ENCODE measurements at places on chromosomes 2 and 18.
A peak's percentile ranks its signal among the peaks of the same experiment; 100 is the strongest.

- H3K27ac ChIP-seq: no peak overlapping the region
- H3K4me1 ChIP-seq: no peaks in the 10 kb centered on the region
- no peak overlapping the region for H3K4me3 ChIP-seq
- peaks cover 16% of the 10 kb centered on the region for H3K27me3 ChIP-seq
Measured at GRCh38 chr2:177141866-177142265, 70.7 kb upstream of the HNRNPA3 start.

- H3K27ac ChIP-seq: no peak overlapping the region
- no peak overlapping the region for H3K4me3 ChIP-seq
- no peaks in the 10 kb centered on the region for H3K27me3 ChIP-seq
- peaks cover 3% of the 10 kb centered on the region for H3K4me1 ChIP-seq
- no peak for DNase-seq
Measured at GRCh38 chr2:38731090-38731489, 20.1 kb downstream of the SRSF7 start.

DNA sequence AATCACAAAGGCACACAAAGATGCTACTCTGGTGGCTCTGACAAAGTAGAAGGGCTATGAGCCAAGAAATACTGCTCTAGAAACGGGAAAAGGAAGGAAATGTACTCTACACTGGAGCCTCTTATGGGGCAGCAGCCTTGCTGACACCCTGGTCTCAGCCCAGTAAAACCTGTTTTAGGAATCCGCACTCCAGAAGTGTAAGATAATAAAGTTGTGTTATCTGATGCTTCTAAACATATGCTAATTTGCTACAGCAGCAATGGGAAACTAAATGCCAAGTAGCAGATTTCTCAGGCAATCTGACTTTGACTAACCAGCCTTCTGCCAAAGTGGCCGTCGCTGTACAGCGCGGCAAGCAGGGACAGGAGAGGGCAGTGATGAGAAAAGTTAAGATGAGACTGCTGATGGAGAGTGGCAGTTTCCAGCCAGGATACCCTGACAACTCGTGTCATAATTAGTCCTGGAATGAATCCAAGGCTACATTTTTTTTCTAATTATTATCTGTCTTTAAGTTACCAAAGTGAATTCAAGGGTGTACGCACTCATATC, 99.0 kb downstream of the NETO1 start:
- no peak overlapping the region for H3K4me3 ChIP-seq
- DNase-seq: no peak
- no peaks in the 10 kb centered on the region for H3K36me3 ChIP-seq

GRCh38 chr18:5420906-5421305, 122.9 kb downstream of the EPB41L3 start:
- H3K36me3 ChIP-seq: no peaks in the 10 kb centered on the region
- H3K27me3 ChIP-seq: peaks cover 13% of the 10 kb centered on the region
- no peak overlapping the region for H3K4me3 ChIP-seq
- no peaks in the 10 kb centered on the region for H3K4me1 ChIP-seq

DNA sequence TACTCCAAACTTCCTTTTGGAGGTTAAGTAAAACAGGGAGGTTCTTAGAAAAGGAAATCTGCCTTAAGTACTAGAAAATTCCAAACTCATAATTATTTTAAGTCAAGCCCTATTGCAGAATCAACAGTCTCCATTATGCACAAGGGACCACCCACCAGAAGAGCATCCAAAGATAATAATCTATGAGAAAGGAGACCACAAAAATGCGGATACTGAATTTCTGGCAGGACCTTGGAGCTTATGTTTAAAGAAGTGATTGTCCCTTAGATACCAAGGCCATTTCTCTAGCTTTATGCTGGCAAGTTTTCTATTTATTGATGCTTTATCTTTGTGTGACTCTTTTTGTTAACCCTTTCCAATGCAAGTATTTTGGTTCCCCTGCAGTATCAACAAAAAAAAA, 404.0 kb upstream of the MMADHC start:
- DNase-seq: no peak
- no peak overlapping the region for H3K27ac ChIP-seq
- H3K4me1 ChIP-seq: no peaks in the 10 kb centered on the region
- no peaks in the 10 kb centered on the region for H3K36me3 ChIP-seq

DNA sequence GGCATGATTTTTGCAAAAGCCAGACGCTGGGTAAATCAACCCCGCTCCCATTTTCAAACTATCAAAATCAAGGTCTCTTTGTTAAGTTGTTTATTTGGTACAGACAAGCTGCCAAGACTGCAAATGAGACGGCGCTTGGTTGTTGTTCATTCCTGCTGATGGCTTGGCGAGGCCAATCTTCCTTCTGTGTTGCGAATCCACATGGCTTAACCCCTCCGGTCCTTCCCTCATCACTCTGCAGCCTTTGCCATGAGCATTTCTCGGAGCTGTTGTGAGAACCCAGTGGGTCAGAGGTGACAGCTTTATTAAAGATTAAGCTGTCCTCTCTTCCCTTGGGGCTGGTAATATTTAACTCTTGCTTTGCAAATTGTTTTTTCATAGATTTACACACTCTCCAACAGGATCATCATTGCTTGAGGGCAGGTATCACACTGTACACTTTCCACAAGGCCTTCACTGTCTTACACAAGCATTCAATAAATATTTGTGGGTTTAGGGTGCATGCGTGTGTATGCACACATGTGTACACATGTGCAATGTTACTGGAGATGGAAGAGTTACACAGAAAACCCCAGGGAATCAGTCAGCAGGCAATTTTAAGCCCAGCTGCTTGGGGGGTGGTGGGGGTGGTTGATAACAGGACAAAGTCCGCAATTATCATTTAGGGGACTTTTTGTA, 27.8 kb upstream of the KCNF1 start:
- no peak overlapping the region for H3K4me3 ChIP-seq
- H3K36me3 ChIP-seq: no peaks in the 10 kb centered on the region
- no peaks in the 10 kb centered on the region for H3K4me1 ChIP-seq
- peaks cover 18% of the 10 kb centered on the region for H3K27me3 ChIP-seq
- no peak for DNase-seq
- no peak overlapping the region for H3K27ac ChIP-seq

GRCh38 chr2:238290715-238291549, 2.5 kb upstream of the PER2 start:
- no peak overlapping the region for H3K27ac ChIP-seq
- H3K4me1 ChIP-seq: peaks cover 30% of the 10 kb centered on the region
- no peak overlapping the region for H3K4me3 ChIP-seq
- H3K27me3 ChIP-seq: no peaks in the 10 kb centered on the region
- no peaks in the 10 kb centered on the region for H3K36me3 ChIP-seq

GRCh38 chr2:36318547-36318946, 37.0 kb upstream of the CRIM1 start:
- H3K27me3 ChIP-seq: peaks cover 11% of the 10 kb centered on the region
- no peak for DNase-seq
- no peak overlapping the region for H3K4me3 ChIP-seq
- no peaks in the 10 kb centered on the region for H3K36me3 ChIP-seq
- no peaks in the 10 kb centered on the region for H3K4me1 ChIP-seq

DNA sequence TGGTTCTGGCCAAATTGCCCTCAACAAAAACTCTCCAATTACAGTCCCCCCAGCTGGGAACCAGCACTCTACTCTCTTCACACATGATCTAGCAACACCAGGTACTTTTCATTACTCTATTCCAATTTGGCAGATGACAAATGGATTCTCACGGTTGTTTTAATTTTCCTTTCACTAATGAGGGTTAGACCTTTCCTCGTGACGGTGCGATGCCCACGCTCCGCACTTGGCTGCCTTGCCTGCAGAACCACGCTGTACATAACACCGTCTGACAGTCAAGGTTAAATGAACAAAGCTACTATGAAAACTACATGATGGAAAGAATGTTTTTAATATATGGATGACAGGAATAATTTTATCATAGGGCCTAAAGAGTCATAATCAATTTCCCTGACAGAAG, 141.5 kb downstream of the FBXO15 start:
- H3K27ac ChIP-seq: no peak overlapping the region
- no peak for DNase-seq
- no peaks in the 10 kb centered on the region for H3K27me3 ChIP-seq
- peaks cover 15% of the 10 kb centered on the region for H3K4me1 ChIP-seq
- H3K4me3 ChIP-seq: peak overlapping the region; percentile 0

GRCh38 chr2:234631646-234632514, 135.0 kb upstream of the ARL4C start:
- H3K27me3 ChIP-seq: peaks cover 6% of the 10 kb centered on the region
- no peaks in the 10 kb centered on the region for H3K36me3 ChIP-seq
- no peak for DNase-seq
- no peaks in the 10 kb centered on the region for H3K4me1 ChIP-seq
- no peak overlapping the region for H3K4me3 ChIP-seq

DNA sequence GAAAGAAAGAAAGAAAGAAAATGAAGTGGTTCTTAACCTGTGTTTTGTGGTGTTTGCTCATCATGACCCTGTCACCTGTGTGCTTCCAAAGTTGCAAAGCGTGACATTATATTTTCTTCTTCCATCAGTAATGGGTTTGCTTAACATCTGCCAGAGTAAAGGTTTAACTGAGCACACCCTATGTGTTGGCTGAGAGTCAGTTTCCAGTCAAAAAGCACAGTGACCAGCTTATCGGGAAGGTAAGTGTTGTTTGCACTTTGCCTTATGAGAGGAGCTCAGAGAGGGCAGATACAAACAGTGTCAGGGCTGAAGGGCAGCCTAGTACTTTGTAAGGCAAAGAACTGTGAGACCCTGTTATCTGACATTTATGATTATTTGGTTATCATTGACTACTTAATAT, 406.2 kb upstream of the CWC22 start:
- H3K4me1 ChIP-seq: no peaks in the 10 kb centered on the region
- no peaks in the 10 kb centered on the region for H3K27me3 ChIP-seq
- DNase-seq: no peak

DNA sequence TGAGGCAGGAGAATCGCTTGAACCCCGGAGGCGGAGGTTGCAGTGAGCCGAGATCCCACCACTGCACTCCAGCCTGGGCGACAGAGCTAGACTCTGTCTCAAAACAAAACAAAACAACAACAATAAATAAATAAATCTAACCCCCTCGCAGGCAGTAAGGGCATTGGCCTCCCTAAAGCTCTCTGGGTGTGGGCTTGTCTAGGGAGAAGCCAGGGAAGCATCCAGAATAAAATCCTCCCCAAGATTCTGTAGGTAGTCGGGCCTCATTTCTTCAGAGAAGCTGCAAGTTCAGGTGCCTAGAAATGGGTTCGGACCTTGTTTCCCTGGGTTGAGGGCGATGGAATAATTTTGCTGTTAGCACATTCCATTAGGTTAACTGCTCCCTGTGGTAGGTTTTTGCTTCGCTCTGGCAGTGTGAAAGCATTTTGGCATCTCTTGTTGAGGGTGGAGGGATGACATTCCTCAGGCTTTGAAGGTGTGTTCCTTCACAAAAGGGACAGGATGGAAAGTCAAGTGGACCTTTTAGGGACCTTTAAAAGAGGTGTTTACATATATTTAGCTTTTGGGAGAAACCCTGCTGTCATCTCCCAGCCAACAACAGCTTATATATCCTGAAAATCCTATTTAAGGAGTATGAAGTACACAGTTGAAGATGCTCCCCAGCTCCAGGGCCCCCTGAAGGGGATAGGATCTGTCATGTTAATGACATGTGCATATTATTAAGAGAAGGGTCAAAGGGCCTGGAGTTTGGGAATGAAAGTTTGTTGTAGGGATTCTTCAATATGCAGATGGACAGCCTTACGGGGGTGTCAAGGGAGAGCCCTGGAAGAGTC, 17.7 kb downstream of the MYCN start:
- no peak for DNase-seq
- H3K27ac ChIP-seq: no peak overlapping the region
- H3K27me3 ChIP-seq: peaks cover 15% of the 10 kb centered on the region
- no peak overlapping the region for H3K4me3 ChIP-seq

DNA sequence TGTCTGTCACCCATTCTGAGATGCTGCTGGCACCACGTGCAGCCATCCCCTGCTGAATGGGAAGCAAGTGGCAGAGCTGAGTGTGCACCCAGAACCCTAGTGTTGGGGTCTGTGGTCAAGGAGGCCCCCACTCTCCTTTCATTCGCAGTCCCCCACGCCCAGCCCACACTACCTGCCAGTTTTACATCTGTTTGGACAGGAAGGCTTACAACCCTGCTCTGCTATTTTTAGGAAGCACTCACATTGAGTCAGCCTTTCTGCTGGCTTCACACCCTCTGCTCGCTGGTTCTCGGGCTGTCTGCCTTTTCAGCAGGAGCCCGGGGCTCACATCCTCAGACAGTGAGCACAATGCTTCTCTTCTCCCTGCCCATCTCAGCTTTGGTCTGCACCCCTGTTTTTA, 10.7 kb upstream of the ADCY3 start:
- no peaks in the 10 kb centered on the region for H3K27me3 ChIP-seq
- no peak overlapping the region for H3K27ac ChIP-seq
- DNase-seq: no peak
- H3K4me1 ChIP-seq: peaks cover 10% of the 10 kb centered on the region

- H3K36me3 ChIP-seq: no peaks in the 10 kb centered on the region
- no peak for DNase-seq
- H3K4me3 ChIP-seq: peak overlapping the region; percentile 32
- no peaks in the 10 kb centered on the region for H3K27me3 ChIP-seq
- peak overlapping the region; percentile 81 for H3K27ac ChIP-seq
Measured at GRCh38 chr2:30277582-30277981, 46.2 kb downstream of the LBH start.

GRCh38 chr2:134457353-134457752, 203.5 kb downstream of the MGAT5 start:
- peaks cover 6% of the 10 kb centered on the region for H3K4me1 ChIP-seq
- no peak overlapping the region for H3K27ac ChIP-seq
- peaks cover 26% of the 10 kb centered on the region for H3K36me3 ChIP-seq
- DNase-seq: no peak

GRCh38 chr2:30801821-30802455, 5.3 kb downstream of the CAPN13 start:
- H3K4me1 ChIP-seq: peaks cover 10% of the 10 kb centered on the region
- no peak overlapping the region for H3K4me3 ChIP-seq
- peaks cover 5% of the 10 kb centered on the region for H3K27me3 ChIP-seq
- no peak overlapping the region for H3K27ac ChIP-seq
- DNase-seq: no peak

DNA sequence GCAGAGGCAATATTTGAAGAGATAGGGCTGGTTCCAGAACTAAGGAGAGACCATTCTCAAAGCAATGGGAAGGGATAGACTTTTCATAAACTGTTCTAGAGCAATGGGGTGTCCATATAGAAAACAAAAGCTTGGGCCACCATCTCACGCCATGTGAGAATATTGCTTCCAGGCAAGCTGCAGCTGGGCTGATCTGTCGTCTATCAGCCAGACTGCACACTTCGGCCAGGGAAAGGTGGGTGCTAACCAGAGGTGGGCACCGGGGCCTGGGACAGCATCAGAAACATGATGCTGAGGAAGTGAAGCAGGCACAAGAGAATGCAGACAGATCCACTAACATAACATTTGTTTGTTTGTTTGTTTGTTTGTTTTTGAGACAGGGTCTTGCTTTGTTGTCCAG, 43.7 kb downstream of the MYO7B start:
- no peak for DNase-seq
- H3K4me3 ChIP-seq: no peak overlapping the region
- no peaks in the 10 kb centered on the region for H3K36me3 ChIP-seq
- H3K4me1 ChIP-seq: peaks cover 52% of the 10 kb centered on the region
- H3K27me3 ChIP-seq: no peaks in the 10 kb centered on the region

Measured in activated B cell treated with CpG ODN at 0.5 μM for 24 hours (primary cell).